Suppressor macrophage treated with lipopolysaccharide for 1 hour (primary cell): ENCODE measurements at places on chromosomes 3 and 15.
A peak's percentile ranks its signal among the peaks of the same experiment; 100 is the strongest.

GRCh38 chr3:37210230-37210629 lies 35.8 kb upstream of the LRRFIP2 start:
- DNase-seq, result no peak

GRCh38 chr3:13068269-13069010 lies 4.8 kb downstream of the IQSEC1 start:
- no peak for DNase-seq

GRCh38 chr15:67766968-67767367 lies 58.3 kb upstream of the SKOR1 start:
- no peak for DNase-seq

- DNase-seq, result peak; percentile 30
Measured at GRCh38 chr3:188660415-188660814, 506.5 kb downstream of the LPP start.

DNA sequence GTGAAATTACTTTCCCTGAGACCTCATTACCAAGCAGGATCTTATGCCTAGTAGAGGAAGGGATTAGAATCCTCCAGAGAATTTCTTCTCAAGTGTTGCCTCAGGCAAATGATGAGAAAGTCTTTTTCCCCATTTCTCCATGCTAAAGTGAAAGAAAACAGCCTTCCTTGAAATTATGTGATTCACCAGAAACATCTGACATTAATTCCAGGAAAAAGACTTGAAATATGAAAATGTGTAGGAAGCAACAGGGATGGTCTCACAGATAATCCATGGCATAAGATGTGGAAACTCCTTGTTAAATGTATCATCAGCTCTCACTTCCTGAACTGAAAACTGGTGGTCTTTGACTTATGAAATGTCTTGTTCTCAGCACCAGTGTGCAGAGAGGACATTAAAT lies 17.9 kb upstream of the ABI3BP start:
- DNase-seq, result no peak

DNA sequence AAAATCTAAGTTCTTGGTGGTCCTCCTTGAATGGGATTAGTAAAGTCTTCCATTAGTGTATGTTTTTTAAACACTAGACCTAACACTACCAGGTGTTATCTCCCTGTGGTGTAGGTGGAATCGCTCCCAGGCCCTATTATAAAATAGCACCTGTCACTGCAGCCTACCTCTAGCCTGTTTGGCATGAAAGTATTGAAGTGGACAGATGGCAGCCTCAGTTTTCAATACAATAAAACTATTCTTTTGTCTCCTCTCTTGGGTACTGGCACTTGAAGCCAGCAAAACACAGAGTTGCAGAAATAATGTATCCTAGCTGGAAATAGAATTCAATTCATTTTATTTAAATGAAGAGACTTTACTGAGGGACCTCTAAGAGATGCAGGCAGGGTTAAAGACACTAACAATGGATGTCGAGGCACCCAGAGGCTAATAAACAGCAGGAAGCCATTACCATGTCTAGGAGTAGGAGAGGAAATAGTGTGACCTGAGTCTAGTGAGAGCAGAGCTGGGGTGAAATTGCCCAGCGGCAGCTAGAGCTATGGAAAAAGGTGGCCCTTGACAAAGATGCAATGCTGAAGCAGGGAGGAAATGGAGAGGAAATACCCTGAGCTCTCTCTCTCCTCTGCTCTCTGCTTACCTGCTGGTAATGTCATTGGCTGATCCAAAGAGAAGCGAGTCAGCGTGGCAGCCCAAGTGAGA lies 49.1 kb upstream of the TMEM158 start:
- DNase-seq, result no peak

- no peak for DNase-seq
Measured at GRCh38 chr15:25184356-25185155, 229.8 kb downstream of the SNRPN start.

DNA sequence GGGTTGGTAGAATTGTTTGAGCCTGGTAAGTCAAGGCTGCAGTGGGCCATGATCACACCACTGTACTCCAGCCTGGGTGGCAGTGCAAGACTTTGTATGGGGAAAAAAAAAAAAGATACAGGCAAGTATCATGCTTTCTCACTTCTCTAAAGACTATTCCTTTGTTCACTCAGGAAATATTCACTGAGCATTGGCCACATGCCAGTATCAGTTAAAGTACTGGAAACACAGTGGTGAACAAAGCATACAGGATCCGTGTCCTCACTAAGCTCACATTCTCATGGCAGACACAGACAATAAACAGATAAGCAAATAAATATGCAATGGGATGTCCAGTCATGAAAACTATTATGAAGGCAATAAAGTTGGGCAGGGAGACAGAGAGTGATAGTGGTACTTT lies 5.1 kb upstream of the MTHFS start:
- no peak for DNase-seq

GRCh38 chr3:150773616-150774192 lies 10.7 kb upstream of the SIAH2 start:
- DNase-seq, result no peak

- peak; percentile 67 for DNase-seq
Measured at GRCh38 chr3:34261001-34261385, 462.6 kb downstream of the PDCD6IP start.
